ENCODE measurements at places on chromosomes 16 and 17.
A peak's percentile ranks its signal among the peaks of the same experiment; 100 is the strongest.

GRCh38 chr16:85394456-85395206 is 218.5 kb upstream of the GSE1 start:
- DNase-seq: no peak

DNA sequence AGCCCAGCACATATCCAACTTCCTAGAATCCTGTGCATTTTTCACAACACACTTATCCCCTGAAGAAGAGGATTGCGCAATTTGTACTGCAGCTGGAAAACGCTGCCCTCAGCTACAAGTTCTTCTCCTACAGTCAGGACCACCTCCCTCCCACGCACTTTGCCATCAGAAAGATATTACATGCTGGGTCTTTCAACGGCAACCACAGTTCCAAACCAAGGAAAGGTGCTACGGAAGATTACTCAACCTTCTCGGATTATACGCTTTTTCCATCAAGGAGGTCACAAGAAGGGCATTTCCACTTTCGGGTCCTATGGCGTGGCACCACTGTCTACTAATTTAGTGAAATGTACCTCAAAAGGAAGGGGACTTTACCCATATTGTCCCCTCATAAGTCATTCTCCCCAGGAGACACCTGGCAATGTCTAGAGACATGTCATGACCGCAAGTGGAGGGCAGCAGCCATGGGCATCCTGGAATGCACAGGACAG is 35.2 kb downstream of the USP7 start:
- no peak for DNase-seq

DNA sequence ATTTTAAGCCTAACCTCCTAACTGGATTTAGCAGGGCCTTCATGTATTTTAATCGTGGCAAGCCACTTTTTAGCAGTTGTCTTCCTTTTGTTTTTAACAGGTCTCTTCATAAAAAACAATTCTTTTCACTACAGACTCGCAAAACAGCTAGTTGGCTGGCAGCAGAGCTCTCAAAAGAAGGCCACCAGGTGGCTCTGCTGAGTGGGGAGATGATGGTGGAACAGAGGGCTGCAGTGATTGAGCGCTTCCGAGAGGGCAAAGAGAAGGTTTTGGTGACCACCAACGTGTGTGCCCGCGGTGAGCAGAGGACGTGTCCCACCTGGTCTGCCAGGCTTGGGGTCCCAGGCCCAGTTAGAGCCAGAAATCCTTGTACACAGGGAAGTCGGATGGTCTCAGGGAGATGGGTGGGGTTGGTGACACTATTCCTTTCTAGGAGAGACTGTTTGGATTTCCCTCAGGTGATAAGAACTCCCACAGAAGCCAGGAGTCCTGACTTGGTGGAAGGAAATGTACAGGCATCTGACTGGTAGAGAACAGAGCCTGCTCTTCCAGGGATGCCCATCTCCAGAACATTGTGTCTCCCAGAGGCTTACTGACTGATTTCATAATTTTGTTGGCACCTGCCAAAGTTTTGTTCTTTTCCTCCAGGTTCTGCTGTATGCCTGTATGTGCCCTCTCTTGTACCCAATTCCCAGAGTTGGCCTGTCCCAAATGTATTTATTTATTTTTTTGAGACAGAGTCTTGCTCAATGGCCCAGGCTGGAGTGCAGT is 14.9 kb upstream of the DDX19A start:
- DNase-seq: peak; percentile 22

DNA sequence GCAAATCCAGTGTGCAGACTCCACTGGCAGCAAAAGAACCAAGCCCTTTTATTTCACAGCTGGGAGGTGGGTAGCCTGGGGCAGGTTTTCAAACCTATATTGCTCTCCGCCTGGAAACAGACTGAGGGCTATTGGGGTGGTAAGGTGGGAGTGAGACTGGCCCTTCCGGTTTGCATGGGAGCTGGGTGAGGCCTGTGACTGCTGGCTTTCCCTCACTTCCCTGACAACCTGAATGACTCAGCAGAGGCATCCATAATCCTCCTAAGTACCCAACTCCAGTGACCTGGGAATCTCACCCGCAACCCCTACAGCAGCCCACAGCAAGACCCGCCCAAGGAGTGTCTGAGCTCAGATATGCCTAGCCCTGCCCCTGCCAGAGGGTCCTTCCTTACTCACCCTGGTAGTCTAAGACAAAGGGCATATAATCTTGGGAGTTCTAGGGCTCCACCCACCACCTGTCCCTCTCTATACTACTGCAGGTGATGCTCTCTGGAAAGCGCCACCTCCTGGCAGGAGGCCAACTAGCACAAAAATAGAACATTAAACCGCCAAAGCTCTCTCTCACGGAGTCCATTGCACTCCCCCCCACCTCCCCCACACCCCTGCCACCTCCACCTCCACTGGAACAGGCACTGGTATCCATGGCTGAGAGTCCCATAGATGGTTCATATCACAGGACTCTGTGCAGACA is 602.0 kb upstream of the C16orf82 start:
- no peak for DNase-seq

GRCh38 chr17:28741358-28742349 is 2.2 kb upstream of the TRAF4 start:
- no peak for DNase-seq

DNA sequence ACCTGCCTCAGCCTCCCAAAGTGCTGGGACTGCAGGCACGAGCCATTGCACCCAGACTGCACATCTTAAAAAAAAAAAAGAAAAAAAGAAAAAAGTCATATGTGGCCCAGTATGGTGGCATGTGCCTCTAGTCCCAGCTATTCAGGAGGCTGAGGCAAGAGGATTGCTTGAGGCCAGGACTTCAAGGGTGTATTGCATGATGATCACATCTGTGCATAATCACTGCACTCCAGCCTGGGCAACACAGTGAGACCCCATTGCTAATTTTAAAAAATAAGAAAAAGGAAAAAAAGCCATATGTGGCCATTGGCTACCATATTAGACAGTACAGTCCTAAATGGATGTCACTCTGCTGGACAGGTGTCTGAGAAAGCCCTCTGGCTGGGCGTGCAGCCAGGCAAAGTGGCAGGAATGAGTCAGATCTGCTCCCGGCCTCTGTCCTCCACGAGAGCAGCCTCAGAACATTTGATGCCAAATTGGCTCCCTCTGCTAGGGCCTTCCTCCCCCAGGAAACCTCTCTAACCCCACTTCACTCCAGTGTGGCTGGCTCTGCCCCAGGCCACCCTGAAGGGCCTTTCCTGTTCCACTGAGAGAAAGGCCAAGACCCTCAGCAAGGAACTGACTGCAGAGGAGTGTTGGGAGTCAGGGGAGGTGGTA is 14.7 kb downstream of the CA7 start:
- peak; percentile 79 for DNase-seq

GRCh38 chr17:69898601-69899000 is 176.4 kb upstream of the KCNJ16 start:
- no peak for DNase-seq

DNA sequence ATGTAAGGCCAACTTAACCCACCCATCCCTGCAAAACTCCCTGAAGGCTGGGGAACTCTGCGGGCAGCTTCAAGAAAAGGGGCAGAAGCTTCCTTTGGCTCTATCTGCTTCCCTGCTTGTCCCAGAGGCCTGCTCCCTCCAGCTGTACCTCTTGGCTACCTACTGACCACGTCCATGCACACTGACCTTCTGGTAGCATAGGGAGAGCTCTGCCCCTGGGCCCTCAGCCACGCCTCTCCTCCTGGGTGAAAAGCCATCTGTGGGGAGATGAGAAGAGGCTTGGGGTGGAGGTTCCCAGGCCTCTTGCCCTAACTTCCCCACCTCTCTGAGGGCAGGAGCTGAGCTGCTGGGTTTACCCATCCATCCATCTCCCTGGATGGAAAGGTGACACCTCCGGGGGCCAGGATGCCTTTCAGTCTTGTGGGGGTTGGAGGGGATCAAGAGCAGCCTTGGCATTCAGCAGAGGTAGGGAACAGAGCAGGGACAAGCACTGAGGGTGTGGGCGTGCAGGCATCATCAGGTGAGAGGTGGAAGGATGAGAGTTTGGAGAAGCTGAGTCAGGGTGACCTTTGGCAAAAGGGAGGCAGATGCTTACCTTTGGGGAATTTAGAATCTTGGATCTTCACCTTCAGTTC is 23.4 kb upstream of the MFSD6L start:
- no peak for DNase-seq

DNA sequence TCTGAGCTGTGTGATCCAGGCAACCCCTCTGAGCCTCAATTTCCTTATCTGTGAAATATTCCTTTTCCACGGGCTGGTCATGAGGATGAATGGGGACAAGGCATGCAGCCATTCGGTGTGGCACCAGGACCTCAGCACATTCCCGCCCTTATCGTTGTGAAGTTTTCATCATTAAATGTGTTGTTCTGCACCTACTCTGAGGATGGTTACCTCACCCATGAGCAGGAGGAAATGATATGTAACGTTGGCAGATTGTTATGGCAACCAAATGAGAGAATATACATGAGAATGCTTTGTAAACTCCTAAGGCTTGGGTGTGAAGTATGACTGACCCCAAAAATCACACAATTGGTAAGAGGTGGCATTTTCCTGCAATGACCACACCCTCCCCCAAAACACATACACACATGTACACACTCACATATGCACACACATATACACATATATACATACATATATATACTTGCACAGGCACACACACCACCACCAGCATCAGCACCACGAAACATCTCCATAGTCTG is 39.5 kb downstream of the SMARCE1 start:
- no peak for DNase-seq
